Adipose tissue (tissue), 3 donors: ENCODE measurements at places on chromosomes 2 and 18. TPM values are rescaled to one million over a fixed set of nuclear protein-coding genes. Genes with fewer than 3 reads are reported as not detected.

The IL1B gene
- polyA plus RNA-seq: 1.0 TPM

The SERPINB13 gene
- polyA plus RNA-seq: 0.21 TPM

The GNLY gene
- 2.3 TPM for polyA plus RNA-seq

The IL1F10 gene
- polyA plus RNA-seq: not detected

The ARHGAP25 gene
- 7.2 TPM for polyA plus RNA-seq

The POTEC gene
- polyA plus RNA-seq: 0.06 TPM

The PHLPP1 gene
- 2.2 TPM for polyA plus RNA-seq

The HAUS1 gene
- 11.1 TPM for polyA plus RNA-seq

The TMEFF2 gene
- polyA plus RNA-seq: not detected

The DYNAP gene
- not detected for polyA plus RNA-seq

The SERPINB12 gene
- polyA plus RNA-seq: not detected

The UGT1A3 gene
- polyA plus RNA-seq: not detected

The SP5 gene
- not detected for polyA plus RNA-seq

The ATP6V1B1 gene
- polyA plus RNA-seq: 4.2 TPM

The FER1L5 gene
- polyA plus RNA-seq: not detected
